Lower leg skin (tissue), 4 donors: ENCODE measurements at places on chromosomes 3 and 15. TPM values are rescaled to one million over a fixed set of nuclear protein-coding genes. Genes with fewer than 3 reads are reported as not detected.

TGM5 gene
- 121 TPM for total RNA-seq

UBAP1L gene
- total RNA-seq: 3.3 TPM

SEMA5B gene
- 1.8 TPM for total RNA-seq

RASL12 gene
- 18.9 TPM for total RNA-seq

ADAMTS7 gene
- total RNA-seq: 2.1 TPM

CYP19A1 gene
- 1.6 TPM for total RNA-seq

FANCD2OS gene
- not detected for total RNA-seq

ALDH1A3 gene
- total RNA-seq: 24.5 TPM

TJP1 gene
- total RNA-seq: 99.9 TPM

SLC51A gene
- not detected for total RNA-seq

DMXL2 gene
- total RNA-seq: 6.5 TPM

LRRC3B gene
- total RNA-seq: not detected

RTP1 gene
- not detected for total RNA-seq

C15orf62 gene
- total RNA-seq: 31.2 TPM

CRTAP gene
- 130 TPM for total RNA-seq

SMCO1 gene
- total RNA-seq: not detected
